ENCODE measurements at places on chromosomes 6 and 20.

DNA sequence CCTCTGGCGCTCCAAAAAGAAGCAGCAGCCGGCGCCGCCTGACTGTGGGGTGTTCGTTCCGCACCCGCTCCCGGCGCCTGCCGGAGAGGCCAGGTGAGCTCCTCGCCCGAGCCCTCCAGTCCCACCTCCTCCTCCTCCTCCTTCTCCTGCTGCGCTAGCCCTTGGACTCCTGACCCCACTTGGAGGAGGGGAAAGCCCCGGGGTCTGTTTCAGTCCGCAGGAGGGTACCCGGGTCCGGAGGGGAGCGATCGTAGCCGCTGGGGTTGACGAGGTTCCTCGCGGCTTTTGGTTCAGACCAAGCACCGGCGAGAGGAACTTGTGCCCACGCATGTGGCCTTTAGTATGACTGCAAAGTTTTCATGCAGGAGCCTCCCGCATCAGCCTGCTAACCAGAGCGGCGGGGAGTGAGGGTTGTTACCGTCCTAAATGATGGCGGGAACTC, 493 bp downstream of the CRYBG1 start:
- H3K4me1 ChIP-seq = peaks cover 8% of the 10 kb centered on the region
- no peak overlapping the region for H3K27ac ChIP-seq
- H3K36me3 ChIP-seq = no peaks in the 10 kb centered on the region
- peaks cover 3% of the 10 kb centered on the region for H3K27me3 ChIP-seq
- H3K4me3 ChIP-seq = peak overlapping the region; percentile 45
- DNase-seq = no peak

- no peaks in the 10 kb centered on the region for H3K36me3 ChIP-seq
- H3K27me3 ChIP-seq = no peaks in the 10 kb centered on the region
- H3K4me1 ChIP-seq = no peaks in the 10 kb centered on the region
- H3K4me3 ChIP-seq = no peak overlapping the region
- no peak overlapping the region for H3K27ac ChIP-seq
Observed at GRCh38 chr20:19259141-19259591, 46.7 kb downstream of the SLC24A3 start.

DNA sequence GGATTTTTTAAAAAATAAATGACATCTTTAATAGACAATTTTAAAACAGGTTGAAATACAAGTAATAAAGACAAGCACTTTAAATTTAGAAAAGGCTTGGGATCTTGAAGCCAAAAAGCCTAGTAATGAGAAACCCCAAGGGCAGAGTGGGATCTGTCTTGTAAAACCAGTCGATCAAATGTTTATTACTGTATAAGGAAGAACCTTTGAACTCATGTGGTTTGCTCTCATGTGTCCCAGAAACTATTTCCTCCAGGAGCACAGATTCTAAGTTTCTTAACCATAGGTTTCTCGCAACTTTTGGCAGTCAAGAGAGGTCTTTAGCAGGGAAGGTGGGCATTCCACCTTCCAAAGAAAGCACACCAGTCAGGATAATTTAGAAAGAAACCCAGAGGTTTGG, 541.7 kb upstream of the BTBD3 start:
- no peaks in the 10 kb centered on the region for H3K4me1 ChIP-seq
- H3K4me3 ChIP-seq = no peak overlapping the region
- no peak overlapping the region for H3K27ac ChIP-seq
- H3K36me3 ChIP-seq = no peaks in the 10 kb centered on the region
- DNase-seq = no peak
- no peaks in the 10 kb centered on the region for H3K27me3 ChIP-seq

DNA sequence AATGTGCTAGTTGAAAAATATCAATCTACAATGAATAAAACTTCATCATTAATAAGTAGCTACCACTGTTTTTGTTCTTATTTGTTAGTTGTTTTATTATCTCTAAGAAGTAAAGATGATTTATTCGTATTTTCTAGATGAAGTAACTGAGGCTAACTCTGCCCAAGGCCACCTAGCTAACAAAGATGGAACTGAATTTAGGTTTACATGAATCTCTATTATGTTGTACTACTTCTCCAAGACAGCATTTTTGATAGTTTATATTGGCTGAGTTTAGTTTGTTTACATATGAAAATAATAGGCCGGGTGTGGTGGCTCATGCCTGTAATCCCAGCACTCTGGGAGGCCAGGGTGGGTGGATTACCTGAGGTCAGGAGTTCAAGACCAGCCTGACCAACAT, 121.5 kb downstream of the NCOA3 start:
- peaks cover 21% of the 10 kb centered on the region for H3K36me3 ChIP-seq
- H3K4me3 ChIP-seq = no peak overlapping the region

- H3K27me3 ChIP-seq = no peaks in the 10 kb centered on the region
- H3K36me3 ChIP-seq = no peaks in the 10 kb centered on the region
- no peak overlapping the region for H3K27ac ChIP-seq
- no peak for DNase-seq
Observed at GRCh38 chr6:52310932-52311331, 26.4 kb upstream of the MCM3 start.

DNA sequence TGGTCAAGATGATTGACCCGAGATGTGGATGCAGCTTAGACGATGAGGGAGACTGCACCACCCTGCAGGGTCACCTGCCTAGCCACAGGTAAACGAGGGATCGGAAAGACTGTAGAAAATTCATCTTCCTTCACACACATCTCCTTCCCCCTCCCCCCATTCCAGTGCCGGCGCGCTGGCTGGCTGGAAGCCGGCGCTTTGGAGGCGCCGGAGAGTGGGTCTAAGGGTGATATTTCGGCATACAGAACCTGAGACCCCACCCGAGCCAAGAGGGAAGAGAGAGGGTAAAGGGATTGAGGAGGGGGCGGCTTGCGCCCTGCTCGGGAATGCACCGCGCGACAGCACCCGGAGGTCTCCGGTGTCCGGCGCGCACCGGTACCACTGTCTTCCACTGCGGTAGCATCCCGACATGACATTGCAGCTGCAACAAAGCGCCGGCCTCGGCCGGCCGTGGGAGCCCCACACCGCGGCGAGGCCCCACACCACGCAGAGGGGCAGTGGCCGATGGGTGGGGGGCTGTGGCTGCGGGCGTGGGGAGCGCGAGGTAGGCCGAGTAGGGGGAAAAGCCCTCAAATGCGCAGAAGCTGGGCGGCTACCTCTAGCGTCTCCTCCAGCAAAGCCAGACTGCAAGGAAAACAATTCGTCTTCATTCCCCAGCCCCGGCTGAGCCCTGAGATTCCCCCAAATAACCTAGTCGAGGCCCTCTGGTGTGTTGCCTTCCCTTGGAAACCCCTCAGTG, 984 bp downstream of the TNFRSF21 start:
- no peaks in the 10 kb centered on the region for H3K27me3 ChIP-seq
- no peaks in the 10 kb centered on the region for H3K36me3 ChIP-seq
- H3K4me1 ChIP-seq = no peaks in the 10 kb centered on the region
- peak; percentile 1 for DNase-seq

GRCh38 chr20:13546497-13547131, 92.1 kb downstream of the TASP1 start:
- no peak overlapping the region for H3K4me3 ChIP-seq
- H3K27ac ChIP-seq = no peak overlapping the region
- no peaks in the 10 kb centered on the region for H3K36me3 ChIP-seq
- H3K4me1 ChIP-seq = no peaks in the 10 kb centered on the region
- H3K27me3 ChIP-seq = no peaks in the 10 kb centered on the region

DNA sequence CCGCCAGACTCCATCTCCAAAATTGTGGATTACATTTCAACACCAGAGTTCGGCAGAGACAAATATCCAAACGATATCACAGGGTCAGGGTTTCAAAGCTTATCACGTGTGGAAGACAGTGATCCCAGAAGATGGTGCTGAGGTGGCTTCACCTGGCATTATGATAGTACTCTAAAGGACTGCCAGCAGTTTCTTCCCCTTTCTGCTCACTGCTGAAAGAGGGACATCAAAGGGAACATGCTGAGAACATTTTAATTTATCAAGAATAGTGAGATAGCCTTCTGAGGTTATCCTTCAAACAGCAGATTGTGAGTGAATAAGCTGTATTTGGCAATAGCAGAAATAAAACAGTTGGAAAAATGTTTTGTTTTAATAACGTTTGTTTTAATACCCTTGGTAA, 79.7 kb downstream of the FIG4 start:
- no peak overlapping the region for H3K27ac ChIP-seq
- no peak for DNase-seq
- H3K4me1 ChIP-seq = no peaks in the 10 kb centered on the region
- no peak overlapping the region for H3K4me3 ChIP-seq
- no peaks in the 10 kb centered on the region for H3K36me3 ChIP-seq
- no peaks in the 10 kb centered on the region for H3K27me3 ChIP-seq

DNA sequence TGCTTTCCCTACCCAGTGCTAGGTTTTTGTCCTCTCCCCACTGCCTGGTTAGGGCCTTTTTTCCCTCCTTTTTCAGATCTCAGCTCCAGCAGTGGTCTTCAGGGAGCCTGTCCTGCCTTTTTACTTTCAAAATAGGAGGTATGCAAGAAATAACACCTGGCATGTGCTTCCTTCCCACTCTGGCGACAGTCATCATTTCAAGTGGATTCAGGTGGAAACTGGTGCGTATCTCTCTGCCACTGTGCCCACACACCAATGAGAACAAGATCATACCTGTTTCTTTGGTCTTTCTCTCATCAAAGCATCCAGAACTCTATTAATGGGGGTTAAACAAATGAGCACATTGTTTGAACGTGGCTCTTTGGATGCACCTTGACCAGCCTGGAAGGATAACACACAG, 95.7 kb upstream of the GGTLC1 start:
- no peaks in the 10 kb centered on the region for H3K36me3 ChIP-seq
- no peak overlapping the region for H3K27ac ChIP-seq
- H3K27me3 ChIP-seq = no peaks in the 10 kb centered on the region
- H3K4me1 ChIP-seq = no peaks in the 10 kb centered on the region

- no peak for DNase-seq
- H3K36me3 ChIP-seq = no peaks in the 10 kb centered on the region
- H3K27me3 ChIP-seq = no peaks in the 10 kb centered on the region
- no peak overlapping the region for H3K4me3 ChIP-seq
- H3K4me1 ChIP-seq = no peaks in the 10 kb centered on the region
Observed at GRCh38 chr6:35248300-35248699, 11.2 kb upstream of the ZNF76 start.

GRCh38 chr20:62233684-62234083, 4.6 kb upstream of the OSBPL2 start:
- DNase-seq = no peak
- no peaks in the 10 kb centered on the region for H3K36me3 ChIP-seq
- H3K4me1 ChIP-seq = peaks cover 9% of the 10 kb centered on the region
- H3K27me3 ChIP-seq = no peaks in the 10 kb centered on the region
- no peak overlapping the region for H3K27ac ChIP-seq

DNA sequence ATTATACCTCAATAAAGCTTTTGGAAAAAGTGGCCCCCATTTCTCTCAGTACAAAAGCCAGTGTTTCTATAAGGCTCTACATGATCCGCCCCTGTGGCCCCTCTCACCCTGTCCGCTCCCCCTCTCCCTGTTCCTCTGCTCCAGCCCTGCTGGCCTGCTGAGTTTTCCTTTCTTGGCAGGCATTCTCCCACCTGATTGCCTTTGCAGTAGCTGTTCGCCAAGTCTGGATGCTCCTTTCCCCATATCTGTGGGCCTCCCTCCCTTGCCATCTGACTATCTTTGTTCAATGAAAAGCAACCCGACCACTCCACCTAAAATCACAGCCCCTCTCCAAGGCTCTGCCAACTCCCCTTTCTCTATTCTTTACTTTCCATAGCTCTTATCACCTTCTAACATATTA, 33.2 kb downstream of the CDH22 start:
- no peaks in the 10 kb centered on the region for H3K27me3 ChIP-seq
- H3K27ac ChIP-seq = no peak overlapping the region
- H3K4me1 ChIP-seq = no peaks in the 10 kb centered on the region
- H3K4me3 ChIP-seq = no peak overlapping the region
- no peak for DNase-seq

- no peaks in the 10 kb centered on the region for H3K4me1 ChIP-seq
- no peak for DNase-seq
- H3K27ac ChIP-seq = no peak overlapping the region
- no peak overlapping the region for H3K4me3 ChIP-seq
Observed at GRCh38 chr20:13765299-13765698, 19.4 kb downstream of the ESF1 start.

- H3K36me3 ChIP-seq = no peaks in the 10 kb centered on the region
- no peaks in the 10 kb centered on the region for H3K4me1 ChIP-seq
- no peaks in the 10 kb centered on the region for H3K27me3 ChIP-seq
- H3K27ac ChIP-seq = no peak overlapping the region
- no peak for DNase-seq
Observed at GRCh38 chr6:142332393-142333098, 30.7 kb downstream of the ADGRG6 start.

- H3K27me3 ChIP-seq = no peaks in the 10 kb centered on the region
- no peaks in the 10 kb centered on the region for H3K36me3 ChIP-seq
- no peak overlapping the region for H3K27ac ChIP-seq
- no peak overlapping the region for H3K4me3 ChIP-seq
- no peak for DNase-seq
Observed at GRCh38 chr20:12056839-12057238, 139.1 kb downstream of the BTBD3 start.

DNA sequence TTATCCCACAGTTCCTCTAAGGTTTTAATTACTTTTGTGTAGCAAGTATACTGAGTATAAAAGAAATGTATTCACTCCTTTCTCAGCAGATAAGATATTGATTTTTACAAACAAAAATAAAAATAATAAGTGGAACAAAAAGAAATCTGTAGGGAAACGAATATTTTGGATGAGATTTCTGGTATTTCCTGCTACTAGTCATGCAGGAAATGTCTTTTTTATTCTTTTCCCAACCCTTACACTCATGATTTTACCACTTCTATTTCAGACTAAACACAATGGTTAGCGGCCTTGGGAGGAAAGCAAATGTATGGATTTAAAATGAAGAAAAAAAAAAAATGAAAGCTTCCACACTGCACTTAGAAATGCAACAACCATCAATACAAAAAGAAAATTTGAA, 580.5 kb upstream of the MARCKS start:
- no peaks in the 10 kb centered on the region for H3K27me3 ChIP-seq
- no peaks in the 10 kb centered on the region for H3K36me3 ChIP-seq
- DNase-seq = no peak
- H3K4me1 ChIP-seq = no peaks in the 10 kb centered on the region
- H3K4me3 ChIP-seq = no peak overlapping the region

DNA sequence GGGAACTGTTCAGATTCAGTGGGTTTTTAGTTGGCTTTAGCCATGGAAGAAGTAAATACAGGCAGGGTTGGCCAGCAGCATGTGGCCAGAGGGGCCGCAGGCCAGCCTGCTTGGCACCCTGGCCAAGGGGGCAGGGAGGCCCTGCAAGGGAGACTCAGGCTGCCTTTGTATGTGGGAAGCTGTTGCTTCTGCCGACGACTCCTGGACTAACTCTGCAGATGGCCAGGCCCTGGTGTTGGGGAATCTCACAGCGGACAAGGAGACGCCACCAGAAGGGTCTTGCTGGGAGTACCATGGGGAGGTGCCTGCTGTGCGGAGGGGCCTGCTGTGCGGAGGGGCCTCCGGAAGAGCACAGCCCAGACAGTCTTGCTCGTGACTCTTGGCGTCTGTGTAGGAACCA, 25.2 kb downstream of the PYGB start:
- H3K27ac ChIP-seq = no peak overlapping the region
- no peak for DNase-seq
- no peaks in the 10 kb centered on the region for H3K4me1 ChIP-seq
- no peak overlapping the region for H3K4me3 ChIP-seq

DNA sequence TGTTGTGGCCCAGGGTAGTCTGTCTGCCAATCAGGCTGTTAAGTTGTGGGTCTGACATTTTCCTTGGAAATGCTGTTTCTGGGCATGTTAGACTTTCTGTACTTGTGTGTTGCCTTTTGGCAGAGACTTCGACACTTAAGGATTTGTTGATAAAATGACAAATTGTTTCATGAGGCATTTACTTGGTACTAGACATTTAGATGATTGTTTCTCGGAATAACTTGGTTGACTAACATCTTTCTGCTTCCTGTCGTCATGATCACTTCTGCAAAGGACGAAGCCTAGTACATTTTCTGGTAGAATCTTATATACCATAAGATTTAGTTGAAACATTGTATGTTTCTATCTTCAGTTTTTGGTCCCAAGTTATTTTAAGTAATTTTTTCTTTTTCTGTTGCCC, 34.1 kb downstream of the UTRN start:
- no peaks in the 10 kb centered on the region for H3K27me3 ChIP-seq
- no peak overlapping the region for H3K4me3 ChIP-seq
- H3K36me3 ChIP-seq = no peaks in the 10 kb centered on the region
- no peak for DNase-seq

Data from naive thymus-derived CD4-positive, alpha-beta T cell (primary cell).